Activated CD4-positive, alpha-beta T cell treated with anti-CD3 and anti-CD28 coated beads, Interleukin-2, amount 10 ng/mL, durations not matched to agents 7 days and 5 days (primary cell): ENCODE measurements at places on chromosomes 7 and 10. TPM values are rescaled to one million over a fixed set of nuclear protein-coding genes. Genes with fewer than 3 reads are reported as not detected.
A peak's percentile ranks its signal among the peaks of the same experiment; 100 is the strongest.

Gene CDNF
- 0.85 TPM for total RNA-seq

GRCh38 chr7:114916261-114916892, 5.5 kb upstream of the MDFIC start:
- no peak for DNase-seq

GRCh38 chr7:685540-685939, 41.0 kb upstream of the DNAAF5 start:
- no peak for DNase-seq

Gene TUBB8
- total RNA-seq, result not detected

Gene AASS
- total RNA-seq, result 0.84 TPM

Gene KIAA1549
- total RNA-seq, result 0.12 TPM

- no peak for DNase-seq
These were observed 97.1 kb downstream of the VIPR2 start for GRCh38 chr7:159047536-159047935.

- no peak for DNase-seq
These were observed 127.7 kb downstream of the SMURF1 start for GRCh38 chr7:99016196-99016595.

Gene MMRN2
- total RNA-seq, result not detected

Gene ACBD7
- 9.2 TPM for total RNA-seq

DNA sequence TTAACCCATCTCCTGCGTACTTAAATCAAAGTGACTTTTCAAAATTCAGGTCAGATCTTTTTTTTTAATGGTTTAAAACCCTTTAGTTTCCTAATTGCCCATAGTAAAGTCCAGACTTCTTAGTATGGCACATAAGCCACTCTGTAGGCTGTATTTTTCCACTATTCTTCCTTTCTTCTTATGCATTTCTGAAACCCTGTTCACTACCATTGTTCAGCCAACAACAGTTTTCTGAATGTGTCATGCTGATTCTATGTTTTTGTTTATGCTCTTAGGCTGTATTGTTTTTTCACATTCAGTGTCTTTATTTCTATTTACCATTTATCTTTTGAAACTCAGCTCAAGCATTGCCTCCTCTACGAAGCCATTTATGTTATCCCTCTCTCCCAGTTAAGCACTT, 26.7 kb downstream of the CCSER2 start:
- no peak for DNase-seq

Gene POLR2J2
- total RNA-seq, result 37.4 TPM

DNA sequence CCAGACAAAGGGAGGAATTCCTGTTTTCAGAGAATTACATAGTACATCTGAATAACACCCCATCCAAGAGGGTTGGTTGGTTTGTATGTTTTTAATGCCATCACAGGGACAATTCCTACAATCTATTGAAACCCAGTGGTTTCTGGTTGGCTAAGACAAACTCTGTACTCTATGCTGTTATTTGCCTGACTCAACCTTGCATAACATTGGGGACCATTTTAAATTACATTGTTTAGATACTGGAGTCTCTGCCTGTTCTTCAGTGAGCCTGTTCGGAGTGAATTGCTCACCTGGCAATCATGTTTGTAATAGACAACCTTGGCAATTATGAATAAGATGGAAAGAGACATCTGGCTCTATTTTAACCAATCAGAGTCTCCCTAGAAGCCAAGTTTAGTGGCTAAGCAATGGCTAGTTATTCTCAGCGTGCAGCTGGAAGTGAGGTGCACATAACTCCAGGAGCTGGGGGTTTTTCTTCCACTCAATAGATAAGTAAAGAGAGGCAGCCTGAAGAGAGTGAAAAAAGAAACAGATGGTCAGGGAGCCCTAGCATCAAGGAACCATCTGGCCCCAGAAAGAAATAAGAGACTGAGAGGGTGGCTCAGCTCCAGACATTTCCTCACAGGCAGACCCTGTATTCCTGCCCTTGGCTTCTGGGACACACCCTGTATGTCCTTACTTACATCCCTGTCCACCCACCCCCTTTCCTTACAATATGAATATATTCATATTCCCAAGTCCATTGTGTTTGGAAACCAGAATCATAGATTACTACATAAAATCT, 21.2 kb upstream of the SLC35G1 start:
- DNase-seq, result no peak

GRCh38 chr10:79402951-79403350, 42.5 kb downstream of the ZCCHC24 start:
- DNase-seq, result no peak

GRCh38 chr7:139626817-139627216, 103.3 kb downstream of the CLEC2L start:
- peak; percentile 63 for DNase-seq

- DNase-seq, result no peak
These were observed 90.8 kb downstream of the FOXL3 start for GRCh38 chr7:380711-381210.

DNA sequence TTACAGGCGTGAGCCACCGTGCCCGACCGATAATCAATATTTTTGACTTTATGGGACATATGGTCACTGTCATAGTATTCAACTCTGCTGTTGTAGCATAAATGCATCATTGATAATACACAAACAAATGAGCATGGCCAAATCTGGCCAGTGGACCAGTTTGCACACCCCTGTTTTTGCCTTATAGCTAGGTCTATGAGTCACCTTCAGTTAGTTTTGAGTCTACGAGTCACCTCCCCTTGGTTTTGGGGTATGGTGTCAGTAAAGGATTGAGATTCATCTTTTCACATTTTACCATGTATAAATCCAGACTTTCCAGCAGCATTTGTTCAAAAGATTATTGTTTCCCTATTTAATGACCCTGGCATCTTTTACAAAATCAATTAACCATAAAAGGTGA, 362.5 kb upstream of the NRP1 start:
- no peak for DNase-seq

- no peak for DNase-seq
These were observed 131.4 kb downstream of the PLXDC2 start for GRCh38 chr10:19947656-19948055.

DNA sequence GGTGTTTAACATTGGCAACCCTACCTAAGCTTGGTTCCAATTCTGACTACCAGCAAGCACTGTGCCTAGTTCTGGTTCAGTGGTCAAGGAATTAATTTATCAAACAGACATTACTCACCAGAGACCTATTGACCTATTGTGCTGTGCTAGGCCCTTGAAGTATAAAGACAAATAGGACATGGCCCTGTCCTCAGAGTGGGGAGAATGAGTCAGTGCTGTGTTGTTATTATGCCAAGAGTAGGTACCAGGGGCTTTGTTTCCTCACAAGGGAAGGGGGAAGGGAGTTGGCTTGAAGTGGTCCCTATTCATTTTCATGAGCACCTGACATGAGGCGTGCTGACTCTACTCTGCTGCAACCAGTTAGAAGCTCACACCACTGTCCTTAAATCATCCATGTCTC, 62.6 kb upstream of the PLPP4 start:
- DNase-seq, result no peak

GRCh38 chr7:157041514-157042277, 31.2 kb upstream of the MNX1 start:
- DNase-seq, result no peak

Gene C10orf62
- not detected for total RNA-seq

- DNase-seq, result no peak
These were observed 85.3 kb upstream of the RPA3 start for GRCh38 chr7:7803715-7804178.

DNA sequence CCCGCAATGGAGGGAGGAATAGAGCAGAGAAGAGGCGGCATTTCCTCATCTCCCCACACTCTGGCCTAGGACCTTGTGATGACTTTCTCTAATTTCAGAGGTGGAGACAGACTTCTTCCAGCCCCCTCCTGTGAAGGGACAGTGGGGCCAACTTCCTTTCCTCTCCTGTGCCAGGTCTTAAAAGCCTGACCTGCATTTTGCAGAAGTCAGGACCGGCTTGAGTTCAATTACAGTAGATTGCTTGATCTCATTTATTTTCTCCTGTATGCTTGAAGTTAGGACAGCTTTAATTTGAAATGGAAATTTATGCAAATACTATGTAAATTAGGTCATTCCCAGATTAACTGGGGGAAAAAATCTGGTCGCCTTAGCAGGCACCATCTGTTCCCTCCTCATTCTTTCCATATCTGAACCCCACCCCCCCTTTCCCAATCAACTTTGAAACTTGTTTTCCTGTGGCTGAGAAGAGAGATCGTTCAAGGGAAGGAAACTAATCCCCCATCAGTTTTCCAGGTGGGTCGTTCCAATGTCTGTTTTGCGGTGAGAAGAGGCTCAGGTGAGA, 57.1 kb downstream of the SYPL1 start:
- DNase-seq, result no peak

Gene FGL2
- total RNA-seq, result 1.3 TPM

- DNase-seq, result no peak
These were observed 8.4 kb downstream of the COL17A1 start for GRCh38 chr10:104077247-104077646.

Gene RPEL1
- not detected for total RNA-seq

GRCh38 chr7:98281757-98282606, 496 bp downstream of the BRI3 start:
- DNase-seq, result peak; percentile 33

DNA sequence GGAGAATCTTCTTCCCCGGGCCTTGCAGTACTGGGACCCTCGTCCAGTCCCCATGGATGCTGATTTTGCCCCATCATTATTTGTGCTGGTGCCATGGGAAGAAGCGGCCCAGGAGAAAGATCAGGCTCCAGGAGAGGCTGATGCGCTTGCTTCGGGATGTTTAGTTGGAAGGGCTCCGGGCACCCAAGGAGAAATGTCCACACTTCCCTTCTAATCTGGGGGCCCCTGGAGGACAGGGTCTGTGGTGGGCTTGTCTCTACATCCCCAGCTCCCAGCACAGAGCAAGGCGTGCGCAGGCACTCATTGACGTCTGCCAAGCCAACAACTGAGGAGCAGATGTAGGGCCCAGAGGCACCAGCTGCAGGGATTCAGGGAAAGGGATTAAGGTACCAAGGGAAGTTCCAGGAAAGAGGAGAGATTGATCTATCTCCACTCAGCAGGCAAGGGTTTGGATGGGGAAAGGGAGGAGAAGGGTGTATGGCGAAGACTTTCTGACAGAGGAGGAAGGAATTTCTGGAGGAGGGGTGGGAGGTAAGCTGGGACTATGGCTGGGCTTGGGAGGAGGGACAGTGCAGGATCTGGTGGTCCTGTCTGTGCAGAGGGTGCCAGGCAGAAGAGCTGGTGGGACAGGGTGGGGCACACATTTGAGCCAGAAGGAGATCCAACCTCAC, 38.7 kb upstream of the LEP start:
- no peak for DNase-seq

Gene PIP
- total RNA-seq, result not detected

Gene ELOVL3
- not detected for total RNA-seq

DNA sequence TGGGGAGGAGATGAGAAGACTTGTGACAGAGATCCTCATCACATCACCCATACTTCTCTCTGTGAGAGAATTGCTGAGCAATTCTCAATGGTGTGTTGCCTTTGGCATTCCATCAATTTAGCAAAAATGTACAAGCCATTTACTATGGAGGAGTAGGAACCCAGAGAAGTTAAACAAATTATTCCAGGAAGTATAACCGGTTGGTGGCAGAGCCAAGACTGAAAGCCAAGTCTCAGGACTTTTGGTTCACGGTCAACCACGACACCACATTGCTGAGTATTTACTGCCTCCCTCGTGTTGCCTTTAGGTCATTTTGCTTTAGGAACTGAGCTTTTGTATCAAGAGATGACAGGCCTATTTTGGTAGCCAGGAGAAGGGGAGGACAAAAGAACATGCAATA, 88.0 kb upstream of the ELMO1 start:
- DNase-seq, result no peak

GRCh38 chr10:27747096-27747451, 1.5 kb upstream of the MKX start:
- DNase-seq, result no peak

GRCh38 chr7:116576350-116577319, 51.8 kb downstream of the CAV1 start:
- no peak for DNase-seq

GRCh38 chr10:12975906-12976305, 25.6 kb downstream of the CCDC3 start:
- DNase-seq, result no peak

GRCh38 chr7:148579366-148579765, 11.2 kb upstream of the C7orf33 start:
- no peak for DNase-seq

- no peak for DNase-seq
These were observed 163.5 kb upstream of the TMEM72 start for GRCh38 chr10:44747593-44748172.

- no peak for DNase-seq
These were observed 8.9 kb upstream of the CYREN start for GRCh38 chr7:135179321-135179925.

Gene TMEM196
- not detected for total RNA-seq

DNA sequence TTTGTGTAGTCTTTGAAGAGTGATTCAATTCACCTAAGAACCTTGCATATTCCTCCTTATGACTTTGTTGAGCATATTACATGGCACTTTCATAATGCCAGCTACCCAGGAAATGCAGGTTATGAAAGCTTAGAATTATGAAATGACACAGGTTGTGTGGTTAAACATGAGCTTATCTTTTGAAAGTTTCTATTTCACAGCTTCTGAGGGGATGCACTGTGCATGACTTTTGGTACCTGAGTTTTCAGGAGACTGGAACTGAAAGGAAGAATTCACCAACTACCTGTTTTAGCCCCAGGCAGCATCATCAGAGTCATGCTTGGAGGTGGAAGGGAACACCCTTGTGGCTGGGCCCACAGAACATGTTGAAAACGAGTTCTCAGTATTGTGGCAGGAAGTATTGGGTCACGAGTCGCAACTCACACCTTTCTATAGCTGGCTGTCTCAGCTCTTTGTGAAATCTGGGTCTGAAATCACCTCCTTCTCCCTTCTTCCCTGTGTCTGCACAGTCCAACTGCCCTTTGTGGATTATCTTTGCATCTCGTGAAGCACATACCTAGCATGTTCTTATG, 228.2 kb downstream of the PTEN start:
- DNase-seq, result peak; percentile 86

DNA sequence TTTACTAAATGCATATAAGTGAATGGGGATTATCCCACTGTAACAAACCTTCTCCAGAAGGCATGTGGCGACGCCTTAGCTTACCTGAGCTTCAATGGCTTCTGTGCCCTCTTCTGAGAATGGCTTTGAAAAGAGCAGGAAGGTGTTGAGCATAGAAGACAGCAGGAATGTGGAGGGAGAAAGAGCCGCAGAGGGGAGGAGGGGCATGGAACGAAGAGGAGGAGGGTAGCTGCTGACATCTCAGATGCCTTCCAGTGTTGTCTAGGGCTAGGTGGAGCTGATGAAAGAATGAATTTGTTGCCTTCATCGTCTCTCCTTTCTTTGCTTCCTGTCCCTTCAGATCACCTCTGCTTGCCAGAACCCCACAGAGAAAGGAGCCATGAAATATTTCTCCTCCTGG, 86.2 kb downstream of the ITIH5 start:
- no peak for DNase-seq

Gene CPEB3
- total RNA-seq, result 2.2 TPM

Gene OR2A1
- total RNA-seq, result 0.17 TPM

DNA sequence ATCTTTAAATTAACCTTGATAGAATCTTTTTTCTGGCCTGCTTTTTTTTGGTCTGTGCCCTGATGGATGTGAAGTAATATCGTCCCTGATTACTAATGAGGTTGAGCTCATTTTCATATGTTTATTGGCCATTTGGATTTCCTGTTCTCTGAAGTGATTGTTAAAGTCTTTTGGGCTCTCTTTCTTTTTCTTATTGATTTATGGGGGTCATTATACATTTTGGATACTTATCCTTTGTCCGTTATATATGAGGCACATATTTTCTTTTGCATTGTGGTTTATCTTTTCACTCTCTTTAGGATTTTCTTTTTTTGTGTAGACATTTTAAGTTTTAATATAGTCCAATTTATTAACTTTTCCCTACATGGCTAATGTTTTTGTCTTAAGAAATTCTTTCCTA, 12.6 kb downstream of the SLK start:
- no peak for DNase-seq

Gene EMX2
- total RNA-seq, result not detected

Gene STK32C
- 11.1 TPM for total RNA-seq

Gene CTTNBP2
- total RNA-seq, result not detected

Gene STEAP1B
- total RNA-seq, result 0.17 TPM
